ENCODE measurements at places on chromosomes 12 and 14. TPM values are rescaled to one million over a fixed set of nuclear protein-coding genes. Genes with fewer than 3 reads are reported as not detected.

DNA sequence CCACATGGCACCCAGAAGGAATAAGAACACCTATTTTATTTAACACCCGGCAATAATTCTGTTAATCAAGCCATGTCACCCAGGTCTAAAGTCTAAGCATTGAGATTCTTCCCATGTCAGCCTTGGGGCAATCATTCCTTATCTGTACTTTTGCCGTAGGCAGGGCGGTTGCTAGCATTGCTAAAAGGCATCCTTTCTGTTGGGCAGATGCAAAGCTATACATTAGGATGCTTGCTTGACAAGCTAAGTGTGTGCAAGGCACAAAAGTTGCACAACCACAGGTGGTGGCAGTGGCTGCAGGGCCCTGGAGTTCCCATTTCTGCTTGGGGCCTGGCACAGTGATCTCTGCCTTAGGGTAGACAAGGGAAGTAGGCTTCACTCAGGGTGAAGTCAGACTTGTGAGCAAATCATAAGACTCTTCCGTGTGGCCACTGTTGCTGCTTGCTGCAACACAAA, 12.5 kb upstream of the GALNT6 start:
- no peak for DNase-seq

- DNase-seq: no peak
These were observed 41.4 kb downstream of the KLRG1 start for GRCh38 chr12:9030776-9031175.

- DNase-seq: no peak
These were observed 12.9 kb downstream of the COL2A1 start for GRCh38 chr12:47991106-47992061.

DNA sequence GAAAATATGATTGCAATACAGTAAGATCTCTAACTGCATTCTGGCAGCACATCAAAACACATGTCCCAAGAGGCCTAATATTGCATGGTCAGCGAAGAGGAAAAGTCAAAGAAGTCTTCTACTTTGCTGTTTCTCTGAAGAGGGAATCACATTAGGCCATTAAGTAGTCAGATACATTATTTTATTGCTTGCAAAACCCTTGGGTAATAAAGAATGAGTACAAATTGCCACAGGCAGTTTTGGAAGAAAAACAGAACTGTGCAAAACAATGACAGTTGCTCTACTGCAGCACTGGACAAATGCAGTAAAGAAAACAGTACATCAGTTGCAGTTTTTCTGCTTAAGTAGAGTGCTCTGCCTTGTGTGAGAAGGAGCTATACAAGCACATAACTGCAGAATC, 211.9 kb downstream of the MED13L start:
- no peak for DNase-seq

GRCh38 chr14:74945261-74945851, 10.0 kb downstream of the PGF start:
- no peak for DNase-seq

GRCh38 chr14:55427439-55427838, 13.0 kb downstream of the TBPL2 start:
- no peak for DNase-seq

DNA sequence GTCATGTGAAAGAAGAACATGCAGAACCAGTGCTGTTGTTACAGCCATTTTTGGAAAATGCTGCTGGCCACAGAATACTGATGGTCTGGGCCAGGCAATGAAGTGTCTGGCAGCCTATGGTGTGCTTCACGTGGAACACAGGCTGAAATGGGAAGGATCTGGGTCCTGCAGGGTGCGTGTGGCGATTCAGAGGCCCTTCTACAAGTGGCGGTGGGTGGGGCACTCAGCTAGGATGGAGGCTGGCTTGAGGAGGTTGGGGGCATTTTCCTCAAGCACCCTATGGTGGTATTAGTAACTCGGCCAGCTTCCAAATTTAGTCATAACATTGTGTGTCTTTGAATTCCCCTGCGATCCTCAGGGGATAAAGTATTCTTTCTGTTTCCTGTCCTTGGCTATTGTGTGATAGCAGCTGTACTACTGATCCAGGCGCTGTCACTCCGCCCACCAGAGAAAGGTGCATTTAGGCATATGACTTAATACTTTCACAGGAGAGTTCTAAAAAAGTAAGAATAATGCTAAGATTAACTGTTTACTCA, 9.2 kb upstream of the RAD52 start:
- DNase-seq: peak; percentile 37

GRCh38 chr12:19167708-19168107, 38.2 kb downstream of the PLEKHA5 start:
- no peak for DNase-seq

DNA sequence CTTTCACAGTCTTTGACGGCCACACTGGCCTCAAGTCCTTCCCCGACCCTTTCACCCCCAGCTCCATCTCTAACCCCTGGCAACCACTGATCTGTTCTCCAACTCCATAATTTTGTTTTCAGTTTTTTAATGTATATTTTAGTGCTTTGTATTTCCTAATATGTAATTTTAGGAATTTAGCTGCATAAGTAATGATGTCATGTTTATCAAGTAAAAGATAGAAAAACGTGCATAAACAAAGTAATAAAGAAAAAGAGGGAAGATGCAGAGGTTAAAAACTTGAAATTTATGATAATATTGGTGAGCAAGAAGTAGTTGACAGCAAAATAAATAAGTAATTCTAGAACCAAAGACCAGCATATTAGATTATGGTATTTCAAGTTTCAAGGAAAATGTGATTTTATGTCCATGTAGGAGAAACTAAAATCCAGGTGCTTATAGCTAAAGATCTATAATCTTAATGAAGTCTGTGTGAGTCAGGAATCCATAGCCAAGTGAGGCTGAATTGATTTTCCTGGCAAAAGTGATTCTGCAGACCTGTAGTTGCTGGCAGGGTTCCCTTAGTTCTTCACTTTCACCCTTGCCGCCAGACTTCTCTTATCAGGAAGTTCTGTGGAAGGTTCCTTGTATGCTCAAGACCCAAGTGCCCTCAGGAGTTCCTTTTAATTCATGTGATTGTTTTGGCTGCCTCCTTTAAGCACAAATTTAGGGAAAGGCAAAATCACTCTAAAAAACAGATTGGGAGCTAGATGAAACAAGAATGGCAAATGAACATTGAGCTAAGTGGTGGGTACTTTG, 24.4 kb downstream of the FBXW8 start:
- no peak for DNase-seq

The KRT76 gene
- total RNA-seq: not detected

The MYO1H gene
- not detected for total RNA-seq

The CCDC85C gene
- 15.0 TPM for total RNA-seq

The MGST1 gene
- 32.8 TPM for total RNA-seq

All from pulmonary artery endothelial cell (primary cell).